Myometrial cell (primary cell): ENCODE measurements at places on chromosomes 6 and 20. TPM values are rescaled to one million over a fixed set of nuclear protein-coding genes. Genes with fewer than 3 reads are reported as not detected.

Gene PAK5
- total RNA-seq: not detected in 2 replicates

Gene DNAAF9
- 9.8 and 12.2 TPM in 2 replicates for total RNA-seq

Gene GRM1
- not detected in 2 replicates for total RNA-seq

Gene PLN
- 0.58 and 1.6 TPM in 2 replicates for total RNA-seq

Gene NEDD9
- 4.6 and 7.8 TPM in 2 replicates for total RNA-seq

Gene SYNCRIP
- total RNA-seq: 55.9 and 66.6 TPM in 2 replicates
